ENCODE measurements at places on chromosomes 6 and 20.

DNA sequence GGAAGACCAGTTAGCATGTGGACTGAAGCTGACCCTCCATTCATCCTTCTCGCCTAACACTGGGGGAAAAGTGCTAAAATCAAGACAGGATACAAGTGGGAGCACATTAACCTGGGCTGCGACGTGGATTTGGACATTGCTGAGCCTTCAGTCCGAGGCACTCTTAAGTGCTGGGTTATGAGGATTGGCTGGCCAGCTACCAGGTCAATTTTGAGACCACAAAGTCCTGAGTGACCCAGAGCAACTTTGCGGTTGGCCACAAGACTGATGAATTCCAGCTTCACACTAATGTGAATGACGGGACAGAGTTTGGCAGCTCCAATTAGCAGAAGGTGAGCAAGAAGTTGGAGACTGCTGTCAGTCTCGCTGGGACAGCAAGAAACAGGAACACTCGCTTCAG is 20.7 kb downstream of the FUCA2 start:
- no peak for DNase-seq

- DNase-seq = no peak
These were observed 45.3 kb upstream of the HDDC2 start for GRCh38 chr6:125346926-125347563.

DNA sequence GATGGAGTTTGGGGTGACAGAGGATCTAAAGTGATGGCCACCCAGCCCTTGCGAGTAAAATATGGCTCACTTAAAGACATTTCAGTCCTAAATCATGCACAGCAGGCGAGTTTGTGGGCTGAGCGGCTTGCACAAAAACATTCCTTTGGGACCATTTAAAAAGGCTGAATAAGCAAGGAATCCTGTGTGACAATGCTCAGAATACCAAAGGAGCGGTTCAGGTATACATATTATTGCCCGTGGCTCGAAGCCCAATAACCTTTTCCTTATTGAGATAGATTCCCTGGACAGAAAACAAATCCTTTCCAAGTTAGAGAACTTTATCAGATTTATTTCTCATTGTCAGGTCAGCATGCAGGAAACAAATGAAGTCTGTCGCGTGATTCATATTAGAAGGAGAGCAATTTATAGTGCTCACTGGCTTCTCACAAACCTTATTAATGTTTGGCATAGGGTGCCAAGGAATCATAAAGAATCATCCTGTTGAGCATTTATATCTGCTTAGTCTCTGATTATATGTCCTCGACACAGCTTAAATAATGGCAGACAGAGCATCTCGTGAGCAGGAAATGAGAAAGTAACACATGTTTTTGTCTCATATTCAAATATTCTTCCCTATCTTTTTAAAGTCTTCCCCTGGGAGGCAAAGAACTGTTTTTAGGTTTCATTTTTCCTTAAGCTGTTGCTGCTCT is 121.3 kb downstream of the TRMT11 start:
- no peak for DNase-seq

GRCh38 chr20:23190557-23190956 is 104.4 kb upstream of the CD93 start:
- no peak for DNase-seq

GRCh38 chr6:170174124-170174770 is 116.6 kb downstream of the DLL1 start:
- DNase-seq = no peak

GRCh38 chr6:102520966-102521365 is 1127.5 kb downstream of the GRIK2 start:
- DNase-seq = no peak

DNA sequence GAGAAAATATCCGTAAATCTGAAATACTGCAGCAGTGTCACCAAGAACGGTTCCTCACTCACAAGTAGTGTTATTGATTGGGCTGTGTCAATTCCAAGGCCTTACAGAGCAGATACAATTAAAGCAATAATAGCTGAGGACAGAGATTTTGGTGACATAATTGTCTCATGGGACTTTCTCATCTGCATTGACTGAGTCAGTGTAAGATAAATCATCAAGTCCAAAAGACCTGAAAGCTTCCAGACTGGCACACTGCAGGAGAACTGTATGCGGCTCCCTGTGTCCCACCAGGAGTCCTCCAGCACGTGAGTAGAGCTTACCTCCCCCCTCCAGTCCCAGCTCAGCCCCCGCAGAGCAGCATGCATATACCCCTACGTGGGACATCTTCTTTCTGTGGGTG is 655.2 kb upstream of the ARID1B start:
- no peak for DNase-seq

DNA sequence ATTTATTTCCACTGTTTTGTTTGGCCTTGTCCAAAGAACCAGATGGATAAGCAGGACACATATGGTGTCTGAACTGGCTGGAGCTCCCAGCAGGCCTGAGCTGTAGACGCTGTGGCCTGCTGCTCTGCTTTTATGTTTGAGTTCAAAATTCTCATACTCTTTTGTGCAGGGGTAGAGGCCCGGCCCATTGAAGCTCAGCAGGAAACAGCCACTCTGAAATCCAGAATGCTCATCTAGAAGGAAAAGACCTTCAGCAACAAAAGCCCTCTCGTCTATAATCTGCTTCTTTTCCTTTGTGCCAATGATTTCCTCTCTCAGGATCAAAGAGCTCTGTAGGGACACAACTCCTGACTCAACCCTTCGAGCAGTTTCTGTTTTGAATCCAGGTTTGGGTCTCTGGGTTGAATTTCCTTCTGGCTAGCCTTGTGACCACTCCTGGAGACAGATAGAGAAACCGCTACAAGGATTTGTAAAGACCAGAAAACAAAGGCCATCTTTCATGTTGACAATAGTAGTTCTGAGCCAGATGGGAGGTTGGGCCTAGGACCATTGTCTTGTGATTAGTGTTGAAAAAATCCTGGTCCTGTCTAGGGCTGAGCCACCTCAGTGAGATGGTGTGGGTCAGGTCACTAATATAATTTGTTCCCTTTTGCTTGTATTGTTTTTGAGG is 446.7 kb downstream of the BCKDHB start:
- DNase-seq = no peak

DNA sequence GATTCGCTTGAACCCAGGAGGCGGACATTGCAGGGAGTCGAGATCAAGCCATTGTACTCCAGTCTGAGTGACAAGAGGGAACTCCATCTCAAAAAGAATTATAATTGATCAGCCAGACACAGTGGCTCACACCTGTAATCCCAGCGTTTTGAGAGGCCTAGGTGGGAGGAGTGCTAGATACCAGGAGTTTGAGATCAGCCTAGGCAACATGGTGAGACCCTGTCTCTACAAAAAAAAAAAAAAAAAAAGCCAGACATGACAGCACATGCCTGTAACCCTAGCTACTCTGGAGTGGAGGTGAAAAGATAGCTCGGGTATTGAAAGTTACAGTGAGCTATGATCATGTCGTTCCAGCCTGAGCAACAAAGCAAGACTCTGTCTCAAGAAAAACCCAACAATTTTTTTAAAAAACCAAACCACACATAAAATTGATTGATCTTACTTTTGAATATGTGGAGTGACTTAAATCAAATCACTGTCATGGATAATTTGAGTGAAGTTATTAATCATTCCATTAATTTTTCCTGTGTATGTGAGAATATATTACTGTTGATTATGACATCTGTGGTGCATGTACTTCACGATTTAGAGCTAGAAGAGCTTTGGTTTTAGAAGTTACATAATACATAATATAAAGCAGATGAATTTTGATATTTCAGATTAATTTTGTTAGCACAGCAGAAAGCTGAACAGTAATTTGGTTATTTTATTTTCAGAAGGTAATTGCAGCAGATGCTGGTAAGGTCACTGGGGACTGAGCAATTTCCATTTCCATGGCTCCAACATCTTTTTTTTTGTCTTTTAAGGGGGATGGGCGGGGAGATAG is 34.4 kb downstream of the NCOA7 start:
- DNase-seq = no peak

DNA sequence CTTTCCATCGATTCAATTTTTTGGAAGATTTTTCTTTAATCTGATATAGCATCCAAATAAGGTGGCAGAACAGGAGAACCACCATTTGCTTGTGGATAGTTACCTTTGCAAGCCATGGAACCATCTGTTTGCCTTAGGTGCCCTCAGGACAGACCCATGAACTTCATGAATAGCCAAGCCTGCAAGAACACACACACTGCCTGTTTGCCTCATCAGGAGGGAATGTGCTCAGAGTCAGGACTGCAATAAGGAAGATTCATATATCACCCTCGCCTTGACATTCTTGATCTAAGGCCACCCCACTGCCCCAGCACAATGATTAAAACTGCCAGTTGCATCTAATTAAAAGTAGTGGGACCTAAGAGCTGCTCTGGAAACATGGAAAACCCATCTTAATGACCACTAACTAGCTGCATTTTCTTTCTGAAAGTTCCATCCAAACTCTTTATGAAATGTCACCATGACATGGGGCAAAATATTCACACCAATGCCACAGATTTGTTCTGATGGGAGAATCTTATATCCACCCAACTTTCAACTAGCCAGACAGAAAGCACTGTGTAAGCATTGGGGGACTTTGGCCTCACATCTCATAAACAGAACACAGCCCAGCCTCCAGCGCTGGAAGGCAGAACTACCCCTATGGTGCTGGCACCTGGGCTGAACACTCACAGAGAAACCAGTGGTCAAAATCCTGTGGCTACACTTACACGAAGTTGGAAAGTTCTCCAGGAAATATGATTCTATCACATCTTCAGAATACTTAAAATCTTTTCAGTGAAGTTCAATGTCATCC is 48.3 kb downstream of the TBXT start:
- no peak for DNase-seq

DNA sequence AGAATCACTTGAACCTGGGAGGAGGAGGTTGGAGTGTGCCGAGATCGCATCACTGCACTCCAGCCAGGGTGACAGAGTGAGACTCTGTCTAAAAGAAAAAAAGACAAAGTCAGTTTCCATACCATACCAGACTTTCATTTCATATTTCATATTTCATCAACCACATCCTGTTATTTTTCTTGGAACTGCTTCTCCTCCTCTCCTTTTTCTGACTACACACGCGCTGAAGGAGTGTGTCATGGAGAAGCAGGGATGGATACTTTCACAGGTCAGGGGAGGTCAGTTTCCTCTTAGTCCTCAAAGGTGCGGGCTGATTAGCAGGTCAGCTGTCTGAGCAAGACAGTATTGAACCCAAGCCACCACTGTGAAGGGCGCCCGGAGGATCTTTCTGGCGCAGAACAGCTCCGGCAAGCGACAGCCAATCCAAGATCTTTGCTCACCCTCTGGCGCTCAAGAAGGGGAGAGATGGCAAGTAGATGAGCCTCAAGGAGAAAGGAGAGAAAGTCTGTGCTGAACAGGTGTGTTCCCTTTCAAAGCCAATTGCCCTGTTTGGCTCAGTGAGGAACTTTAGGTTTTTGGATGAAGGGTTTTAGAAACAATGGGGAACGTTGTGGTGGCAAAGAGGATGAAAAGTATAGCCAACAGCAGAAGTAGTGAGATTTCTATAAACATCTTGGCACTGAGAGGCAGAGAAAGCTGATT is 18.9 kb upstream of the SYNJ2 start:
- DNase-seq = no peak

Measured in breast epithelium (tissue), 4 donors.